Ascending aorta (tissue), 2 donors: ENCODE measurements at places on chromosomes 13 and 19.

- H3K36me3 ChIP-seq, result no peaks in the 10 kb centered on the region
- H3K27ac ChIP-seq, result no peak overlapping the region
- H3K4me3 ChIP-seq, result no peak overlapping the region
These were observed 1237.8 kb downstream of the SLITRK5 start for GRCh38 chr13:88908961-88909441.

DNA sequence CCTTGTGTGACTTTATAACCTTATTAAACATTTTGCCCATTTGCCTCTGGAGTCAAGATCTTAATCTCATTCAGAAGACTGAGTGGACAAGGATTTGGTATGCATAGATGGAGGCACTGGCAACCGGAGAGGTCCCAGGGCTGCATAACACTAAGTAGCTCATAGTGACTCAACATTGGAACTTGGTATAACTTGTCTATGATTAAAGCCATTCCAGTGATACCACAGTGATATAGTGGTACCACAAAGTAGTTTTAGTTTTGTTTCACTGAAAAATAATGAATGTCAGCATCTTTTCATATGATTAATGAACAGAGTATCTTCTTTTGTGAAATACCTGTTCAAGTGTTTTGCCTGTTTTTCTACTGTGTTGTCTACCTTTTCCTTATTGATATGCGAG, 26.4 kb downstream of the CDK8 start:
- H3K27me3 ChIP-seq, result no peaks in the 10 kb centered on the region
- H3K27ac ChIP-seq, result no peak overlapping the region
- H3K4me3 ChIP-seq, result no peak overlapping the region
- H3K36me3 ChIP-seq, result peaks cover 7% of the 10 kb centered on the region
- no peaks in the 10 kb centered on the region for H3K4me1 ChIP-seq

DNA sequence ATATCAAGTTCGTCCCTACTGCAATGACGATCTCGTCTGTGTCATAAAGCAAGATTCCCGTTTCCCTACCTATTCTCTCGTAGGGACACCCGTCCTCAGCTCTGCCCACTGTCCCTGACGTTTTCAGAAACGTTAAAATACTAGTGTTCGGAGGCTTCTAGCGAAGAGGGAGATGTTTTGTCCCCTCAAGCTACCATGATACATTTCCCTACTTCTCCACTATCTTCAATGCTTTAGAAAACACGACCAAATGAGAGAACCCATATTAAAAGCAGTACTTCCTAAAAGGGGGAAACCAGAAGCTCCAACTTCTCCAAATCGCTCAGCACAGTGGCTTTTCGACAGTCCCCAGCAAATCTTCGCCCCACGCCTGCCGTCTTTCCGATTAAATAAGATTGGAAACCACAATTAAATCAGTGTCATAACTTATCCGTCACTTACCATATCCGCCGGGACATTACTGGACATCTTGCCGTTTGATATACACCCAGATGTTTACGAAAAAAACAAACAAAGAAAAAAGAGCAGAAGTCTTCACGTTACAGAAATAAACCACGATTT, 1.3 kb downstream of the UBL3 start:
- no peaks in the 10 kb centered on the region for H3K4me1 ChIP-seq
- H3K27me3 ChIP-seq, result no peaks in the 10 kb centered on the region
- peak overlapping the region; percentile 98 for H3K27ac ChIP-seq
- peak overlapping the region; percentile 76 for H3K4me3 ChIP-seq
- H3K36me3 ChIP-seq, result no peaks in the 10 kb centered on the region

- H3K36me3 ChIP-seq, result no peaks in the 10 kb centered on the region
- no peak for DNase-seq
- peaks cover 26% of the 10 kb centered on the region for H3K4me1 ChIP-seq
- H3K4me3 ChIP-seq, result peak overlapping the region; percentile 73
These were observed 2.2 kb downstream of the STARD13 start for GRCh38 chr13:33283195-33283911.

DNA sequence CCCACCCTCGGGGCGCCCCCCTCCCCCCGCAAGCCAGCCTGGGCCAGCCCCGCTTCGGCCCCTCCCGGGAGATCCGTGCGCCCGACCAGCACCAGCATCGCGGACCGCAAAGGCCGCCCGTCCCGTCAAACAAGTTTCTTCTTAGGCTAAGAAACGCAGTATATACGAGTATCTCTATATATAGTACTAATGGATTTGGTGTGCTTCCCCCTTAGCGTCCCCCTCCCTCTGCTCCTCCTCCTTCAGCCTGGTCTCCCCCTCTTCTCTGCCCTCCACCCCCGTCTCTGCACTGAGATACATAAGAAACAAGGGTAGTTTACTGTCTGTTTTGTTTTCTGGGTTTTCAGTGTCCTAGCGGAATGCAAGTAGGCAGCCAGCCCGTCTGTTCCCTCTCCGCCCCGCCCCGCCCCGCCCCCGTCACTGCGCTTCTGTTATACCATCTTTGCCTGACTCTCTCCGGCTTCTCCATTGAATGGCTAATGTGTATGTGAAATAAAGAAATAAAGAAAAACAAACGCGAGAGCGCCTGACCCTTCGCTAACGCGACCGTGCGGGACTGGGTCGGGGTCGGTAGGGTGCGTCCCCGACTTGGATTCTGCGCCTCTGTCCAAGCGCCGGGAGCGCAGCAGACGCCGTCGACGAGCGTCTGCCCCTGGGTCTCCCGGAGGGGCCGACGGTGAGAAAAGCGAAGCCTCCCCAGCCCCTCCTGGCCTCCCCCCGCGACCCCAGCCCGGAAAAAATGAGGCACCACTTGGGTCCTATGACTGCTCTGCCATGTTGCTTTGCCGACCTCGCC, 4.2 kb downstream of the LYL1 start:
- peak overlapping the region; percentile 39 for H3K4me3 ChIP-seq
- peaks cover 21% of the 10 kb centered on the region for H3K4me1 ChIP-seq
- H3K27me3 ChIP-seq, result no peaks in the 10 kb centered on the region
- peak overlapping the region; percentile 73 for H3K27ac ChIP-seq
- no peak for DNase-seq

- H3K27ac ChIP-seq, result peak within 1 kb of the TSS; percentile 75
- DNase-seq, result peak; percentile 98
- no peaks in the 10 kb centered on the region for H3K27me3 ChIP-seq
- peaks cover 13% of the 10 kb centered on the region for H3K36me3 ChIP-seq
- H3K4me3 ChIP-seq, result peak within 1 kb of the TSS; percentile 80
- no peaks in the 10 kb centered on the region for H3K4me1 ChIP-seq
These were observed at the start of gene ZNF701 for GRCh38 chr19:52570000-52570861. ZNF701 (plus strand) TSS chr19:52570287; CDS start chr19:52574148, 3,861 bp downstream.

- no peak overlapping the region for H3K27ac ChIP-seq
- no peak for DNase-seq
- peaks cover 5% of the 10 kb centered on the region for H3K4me1 ChIP-seq
- H3K36me3 ChIP-seq, result no peaks in the 10 kb centered on the region
These were observed 1.4 kb upstream of the MEGF8 start for GRCh38 chr19:42323852-42324654.

DNA sequence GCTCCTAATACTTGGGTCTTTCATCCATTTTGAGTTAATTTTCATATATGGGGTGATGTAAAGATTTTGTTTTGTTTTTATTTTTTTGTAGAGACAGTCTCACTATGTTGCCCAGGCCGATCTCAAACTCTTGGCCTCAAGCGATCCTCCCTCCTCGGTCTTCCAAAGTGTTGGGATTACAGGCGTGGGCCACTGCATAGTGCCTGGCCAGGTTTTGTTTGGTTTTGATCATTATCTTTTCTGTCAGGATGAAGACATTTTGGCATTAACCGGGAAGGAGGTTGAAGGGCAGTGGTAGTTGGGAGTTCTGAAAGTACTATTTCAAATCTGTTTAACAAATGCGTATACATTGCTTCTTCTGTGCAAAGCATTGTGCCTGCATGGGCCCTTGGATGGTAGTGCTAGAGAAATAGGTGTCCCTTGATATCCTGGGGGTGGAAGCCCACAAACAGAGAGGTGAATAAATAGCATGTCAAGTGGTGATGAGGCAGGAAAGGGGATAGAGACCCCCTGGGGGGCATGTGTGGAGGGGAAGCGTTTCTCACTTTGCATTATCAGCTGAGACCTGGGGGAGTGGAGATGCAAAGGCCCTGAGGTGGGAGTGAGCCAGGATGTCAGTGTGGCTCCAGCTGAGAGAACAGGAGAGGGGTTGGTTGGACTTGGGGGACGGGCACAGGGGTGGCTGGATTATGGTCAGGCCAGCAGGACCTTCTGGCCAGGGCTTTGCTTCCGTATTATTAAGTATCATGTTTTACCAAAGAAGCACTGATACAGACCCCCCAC, 41.4 kb downstream of the GATAD2A start:
- H3K4me1 ChIP-seq, result no peaks in the 10 kb centered on the region
- no peaks in the 10 kb centered on the region for H3K27me3 ChIP-seq

- H3K27me3 ChIP-seq, result no peaks in the 10 kb centered on the region
- H3K4me3 ChIP-seq, result no peak overlapping the region
- DNase-seq, result no peak
- H3K4me1 ChIP-seq, result no peaks in the 10 kb centered on the region
- H3K27ac ChIP-seq, result no peak overlapping the region
- no peaks in the 10 kb centered on the region for H3K36me3 ChIP-seq
These were observed 1327.7 kb downstream of the EFNB2 start for GRCh38 chr13:105207572-105208293.

DNA sequence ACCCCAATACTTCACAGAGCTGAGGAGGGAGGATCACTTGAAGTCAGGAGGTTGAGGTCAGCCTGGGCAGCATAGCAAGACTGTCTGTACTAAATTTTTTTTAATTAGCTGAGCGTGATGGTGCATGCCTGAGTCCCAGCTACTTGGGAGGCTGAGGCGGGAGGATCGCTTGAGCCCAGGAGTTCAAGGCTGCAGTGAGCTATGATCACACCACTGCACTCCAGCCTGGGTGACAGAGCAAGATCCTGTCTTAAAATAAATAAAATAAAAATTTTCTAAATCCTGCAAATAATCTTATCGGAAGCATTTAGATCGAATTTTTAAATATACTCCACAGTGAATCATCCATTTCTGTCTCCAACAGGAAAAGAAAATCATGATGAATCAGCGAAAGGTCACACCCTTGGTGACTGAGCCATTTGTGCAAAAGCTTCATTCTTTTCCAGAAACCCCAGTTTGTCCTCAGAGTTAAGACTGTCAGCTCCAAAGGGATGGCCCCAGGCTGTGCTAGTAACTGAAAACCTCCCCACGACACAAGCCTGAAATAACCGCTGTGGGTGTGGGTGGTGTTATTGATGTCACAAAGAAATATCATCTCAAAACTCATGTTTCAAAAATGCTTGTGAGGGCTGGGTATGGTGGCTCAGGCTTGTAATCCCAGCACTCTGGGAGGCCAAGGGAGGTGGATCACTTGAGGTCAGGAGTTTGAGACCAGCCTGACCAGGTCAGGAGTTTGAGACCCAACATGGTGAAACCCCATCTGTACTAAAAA, 167.6 kb downstream of the PTPRS start:
- peak overlapping the region; percentile 18 for H3K27ac ChIP-seq
- no peaks in the 10 kb centered on the region for H3K4me1 ChIP-seq
- H3K4me3 ChIP-seq, result no peak overlapping the region
- no peaks in the 10 kb centered on the region for H3K27me3 ChIP-seq
- no peaks in the 10 kb centered on the region for H3K36me3 ChIP-seq
- no peak for DNase-seq

DNA sequence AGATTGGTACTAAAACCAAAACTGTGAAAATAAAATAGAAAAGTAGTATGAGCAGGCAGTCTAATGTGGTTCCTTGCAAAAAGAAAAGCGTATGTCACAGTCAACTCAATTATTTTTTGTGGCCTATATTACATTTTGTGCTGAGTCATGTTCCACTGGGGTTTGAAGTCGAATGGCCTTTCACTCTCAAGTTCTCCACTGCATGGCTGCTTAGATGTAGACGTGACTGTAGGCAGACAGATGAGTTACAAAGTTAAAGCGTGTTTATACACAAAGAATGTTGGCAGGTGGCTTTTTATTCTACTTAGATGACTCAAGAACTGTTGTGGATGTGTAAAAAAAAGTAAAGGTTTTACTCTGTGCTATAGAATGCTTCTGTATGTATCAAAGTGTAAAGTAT, 133.9 kb downstream of the SLITRK6 start:
- no peaks in the 10 kb centered on the region for H3K36me3 ChIP-seq
- DNase-seq, result no peak
- H3K4me1 ChIP-seq, result no peaks in the 10 kb centered on the region
- no peak overlapping the region for H3K27ac ChIP-seq

GRCh38 chr13:41851351-41851750, 109.6 kb downstream of the VWA8 start:
- no peak overlapping the region for H3K27ac ChIP-seq
- peaks cover 6% of the 10 kb centered on the region for H3K4me1 ChIP-seq
- no peaks in the 10 kb centered on the region for H3K27me3 ChIP-seq
- H3K4me3 ChIP-seq, result no peak overlapping the region
- no peaks in the 10 kb centered on the region for H3K36me3 ChIP-seq

DNA sequence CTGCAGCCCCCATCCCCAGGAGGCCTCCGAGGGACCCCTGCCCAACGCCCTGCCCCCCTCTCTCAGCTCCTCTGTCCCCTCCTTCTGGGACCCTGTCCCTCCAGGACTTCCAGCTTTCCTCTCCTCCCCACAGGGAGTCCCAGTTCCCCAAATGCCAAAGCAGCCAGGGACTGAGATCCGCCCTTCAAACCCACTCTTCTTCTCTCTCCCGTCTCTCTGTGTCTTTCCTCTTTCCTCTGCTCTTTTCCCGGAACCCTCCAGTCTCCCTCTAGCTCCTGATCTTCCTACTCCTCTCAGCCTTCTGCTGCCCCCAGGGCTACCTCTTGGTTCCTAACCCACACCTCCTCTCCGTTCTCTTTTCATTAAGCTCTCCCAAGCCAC, 377 bp downstream of the CA11 start:
- peak overlapping the region; percentile 55 for H3K4me3 ChIP-seq
- no peaks in the 10 kb centered on the region for H3K4me1 ChIP-seq
- H3K27ac ChIP-seq, result peak overlapping the region; percentile 95
- no peak for DNase-seq
- H3K27me3 ChIP-seq, result no peaks in the 10 kb centered on the region

- H3K27me3 ChIP-seq, result no peaks in the 10 kb centered on the region
- no peak overlapping the region for H3K27ac ChIP-seq
- H3K4me1 ChIP-seq, result no peaks in the 10 kb centered on the region
- DNase-seq, result no peak
- no peak overlapping the region for H3K4me3 ChIP-seq
These were observed 390.4 kb downstream of the KLF5 start for GRCh38 chr13:73449252-73449651.

DNA sequence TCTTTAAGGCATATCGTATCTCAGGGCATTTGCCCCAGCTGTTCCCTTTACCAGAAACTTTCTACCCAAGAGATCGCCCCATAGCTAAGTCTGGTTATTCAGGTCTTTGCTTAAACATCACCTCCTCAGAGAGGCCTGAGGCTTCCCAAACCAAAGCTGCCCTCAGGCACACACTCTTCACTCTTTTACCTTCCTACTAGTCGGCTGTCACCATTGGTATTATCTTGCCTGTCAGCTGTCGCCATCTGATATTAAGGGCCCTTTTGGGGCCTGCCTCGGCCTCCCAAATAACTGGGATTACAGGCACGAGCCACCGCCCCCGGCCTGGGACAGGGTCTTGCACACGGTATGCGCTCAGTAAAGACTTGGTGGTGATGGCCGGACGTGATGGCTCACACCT, 1.0 kb downstream of the GADD45GIP1 start:
- no peaks in the 10 kb centered on the region for H3K27me3 ChIP-seq
- H3K27ac ChIP-seq, result peak overlapping the region; percentile 88
- H3K36me3 ChIP-seq, result peaks cover 30% of the 10 kb centered on the region
- DNase-seq, result no peak
- H3K4me3 ChIP-seq, result peak overlapping the region; percentile 80
